HCT116 (cell line): ENCODE measurements at places on chromosomes 11 and 22.

DNA sequence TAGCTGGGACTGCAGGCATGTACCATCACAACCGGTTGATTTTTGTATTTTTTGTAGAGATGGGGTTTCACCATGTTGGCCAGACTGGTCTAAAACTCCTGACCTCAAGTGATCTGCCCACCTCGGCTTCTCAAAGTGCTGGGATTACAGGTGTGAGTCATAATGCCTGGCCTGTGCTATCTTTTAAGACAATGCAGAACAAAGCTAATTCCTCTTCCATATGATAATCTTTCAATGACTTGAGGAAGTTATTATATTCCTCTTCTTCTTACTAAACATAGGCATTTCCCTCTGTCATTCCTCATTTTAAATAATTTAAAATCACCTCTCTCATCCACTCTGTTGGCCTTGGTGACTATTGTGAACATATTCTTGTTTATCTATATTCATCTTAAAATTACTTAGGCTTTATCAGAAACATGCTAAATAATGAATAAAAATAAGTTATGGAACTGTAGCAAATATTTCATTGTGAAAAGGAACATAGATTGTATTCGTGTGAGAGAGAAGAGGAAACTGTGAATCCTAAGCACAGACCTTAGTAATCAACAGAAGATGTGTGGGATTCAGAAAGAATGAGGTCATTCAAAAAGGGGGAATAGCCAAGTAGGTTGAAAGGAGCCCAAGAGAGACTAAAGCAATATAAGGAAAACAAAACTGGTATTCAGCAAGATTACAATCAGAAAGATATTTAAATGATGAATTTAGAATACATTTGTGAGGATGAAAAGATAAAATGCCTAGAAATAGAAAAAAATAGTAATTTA, 269.4 kb downstream of the TTC28 start:
- no peak for DNase-seq

DNA sequence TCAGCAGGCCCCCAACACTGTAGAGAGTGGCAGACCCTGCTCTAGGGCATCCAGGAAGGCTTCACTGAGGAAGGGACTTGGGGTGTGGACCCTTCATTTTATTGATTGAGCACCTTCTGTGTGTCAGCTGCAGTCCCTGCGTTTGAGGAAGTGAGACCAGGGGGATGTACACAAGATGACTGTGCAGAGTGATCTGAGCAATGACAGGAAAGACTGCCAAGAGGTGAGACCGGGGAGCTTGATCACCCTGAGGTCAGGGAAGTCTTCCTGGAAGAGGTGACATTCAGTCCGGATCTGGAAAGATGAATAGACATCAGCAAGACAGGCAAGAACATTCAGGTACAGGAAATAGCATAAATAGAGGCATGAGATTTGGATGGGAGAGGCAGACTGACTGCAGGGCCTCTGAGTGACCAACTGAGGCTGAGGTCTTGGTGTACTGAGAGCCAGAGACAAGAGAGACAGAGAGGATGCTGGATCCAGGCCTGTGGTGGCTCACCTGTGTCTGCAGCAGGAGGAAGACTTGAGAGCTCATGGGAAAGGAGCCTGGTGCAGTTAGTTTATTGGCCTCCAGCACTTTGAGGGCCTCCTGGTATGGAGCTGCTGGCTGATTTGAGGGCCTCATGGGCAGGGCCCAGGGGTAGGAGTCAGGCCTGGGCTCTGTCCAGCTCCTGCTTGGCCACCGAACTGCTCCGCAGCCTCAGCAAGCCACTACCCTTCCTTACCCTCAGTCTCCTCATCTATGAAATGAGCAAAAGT, 5.2 kb downstream of the DGAT2 start:
- no peak for DNase-seq

GRCh38 chr22:40055143-40055883, 60.6 kb downstream of the FAM83F start:
- DNase-seq = no peak

GRCh38 chr11:112613051-112613972, 347.9 kb upstream of the NCAM1 start:
- DNase-seq = peak; percentile 62
